ENCODE measurements at places on chromosomes 2 and 18. TPM values are rescaled to one million over a fixed set of nuclear protein-coding genes. Genes with fewer than 3 reads are reported as not detected.
A peak's percentile ranks its signal among the peaks of the same experiment; 100 is the strongest.

DNA sequence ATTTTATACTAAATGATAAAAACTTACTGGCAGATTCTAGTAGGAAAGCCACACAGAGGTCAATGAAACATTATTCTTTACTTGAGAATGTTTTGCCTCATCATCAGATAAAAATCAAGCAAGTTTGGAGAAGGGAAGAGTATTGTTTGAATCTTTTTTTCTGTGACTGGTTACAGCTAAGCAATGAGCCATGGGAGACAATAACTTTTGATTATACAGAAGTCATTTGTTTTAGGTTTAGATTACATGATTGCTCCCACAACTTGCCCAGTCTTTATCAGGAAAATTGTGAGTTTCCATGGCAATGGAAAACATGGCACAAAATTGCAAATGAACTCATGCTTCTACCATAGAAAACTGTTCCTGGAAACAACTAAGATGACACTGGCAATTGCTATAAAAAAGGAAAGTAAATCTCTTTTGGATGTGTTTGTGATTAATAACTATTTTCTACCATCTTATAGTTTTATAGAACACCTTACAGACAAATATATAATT, 476.8 kb downstream of the MBD2 start:
- DNase-seq, result no peak

DNA sequence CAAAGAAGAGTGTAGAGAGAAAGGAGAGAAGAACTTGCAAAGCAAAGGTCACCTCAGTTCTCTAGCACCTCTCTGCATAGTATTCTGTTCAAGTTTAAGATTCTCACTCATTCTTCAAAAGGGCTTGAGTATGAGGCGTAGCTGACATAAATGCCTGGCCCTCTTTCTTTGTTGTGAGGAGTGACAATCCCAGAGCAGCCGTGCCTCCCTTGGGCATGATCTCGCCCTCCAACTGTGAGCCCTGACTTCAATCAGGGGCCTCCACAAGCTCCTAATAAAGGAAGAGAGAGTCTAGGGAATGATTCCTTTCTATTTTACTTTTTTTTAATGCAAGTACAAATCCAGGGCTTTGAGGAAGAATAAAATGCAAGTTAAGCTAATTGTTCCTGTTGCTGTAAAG, 402.7 kb downstream of the LRP1B start:
- no peak for DNase-seq

DNA sequence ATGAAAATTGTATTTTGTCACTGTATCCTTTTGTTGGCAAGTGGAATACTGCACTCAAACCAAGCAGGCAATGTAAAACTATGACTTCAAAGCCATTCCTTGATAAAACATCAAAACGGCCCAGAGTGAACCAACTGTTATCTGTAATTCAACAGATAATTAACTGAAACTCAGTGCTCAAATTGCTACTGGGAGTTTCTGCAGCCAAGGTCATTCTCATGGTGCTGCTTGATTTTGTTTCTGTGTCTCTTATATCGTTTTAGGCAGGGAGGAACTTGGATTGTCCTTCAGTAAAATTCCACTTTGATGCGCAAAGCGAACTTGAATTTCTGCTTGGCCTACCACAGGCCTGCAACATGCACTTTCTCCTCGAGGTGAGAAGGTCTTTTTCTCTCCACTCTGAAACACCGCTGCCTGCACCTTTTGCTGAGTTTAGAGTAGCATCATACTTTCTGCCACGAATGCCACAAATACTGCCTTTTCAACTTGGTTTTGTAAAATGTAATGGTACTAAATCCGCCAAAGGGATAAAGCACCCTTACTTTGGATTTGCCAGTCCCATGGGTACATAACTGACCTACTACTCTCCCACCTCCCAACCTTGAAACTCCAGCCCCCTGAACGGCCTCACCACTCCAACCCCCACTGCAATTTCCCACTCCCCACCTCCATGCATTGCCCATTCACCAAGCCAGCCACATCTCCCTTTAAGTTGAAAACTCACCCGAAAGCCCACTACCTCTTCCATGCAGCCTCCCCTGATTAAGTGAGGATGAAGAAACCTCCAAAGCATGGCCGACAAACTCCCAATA, 204.7 kb downstream of the TGIF1 start:
- DNase-seq, result no peak

GRCh38 chr2:187168720-187169713, 279.0 kb downstream of the CALCRL start:
- DNase-seq, result no peak

GRCh38 chr2:38277245-38278116, 99.6 kb downstream of the ATL2 start:
- DNase-seq, result no peak

- no peak for DNase-seq
Observed at GRCh38 chr2:235371018-235371417, 122.8 kb upstream of the AGAP1 start.

DNA sequence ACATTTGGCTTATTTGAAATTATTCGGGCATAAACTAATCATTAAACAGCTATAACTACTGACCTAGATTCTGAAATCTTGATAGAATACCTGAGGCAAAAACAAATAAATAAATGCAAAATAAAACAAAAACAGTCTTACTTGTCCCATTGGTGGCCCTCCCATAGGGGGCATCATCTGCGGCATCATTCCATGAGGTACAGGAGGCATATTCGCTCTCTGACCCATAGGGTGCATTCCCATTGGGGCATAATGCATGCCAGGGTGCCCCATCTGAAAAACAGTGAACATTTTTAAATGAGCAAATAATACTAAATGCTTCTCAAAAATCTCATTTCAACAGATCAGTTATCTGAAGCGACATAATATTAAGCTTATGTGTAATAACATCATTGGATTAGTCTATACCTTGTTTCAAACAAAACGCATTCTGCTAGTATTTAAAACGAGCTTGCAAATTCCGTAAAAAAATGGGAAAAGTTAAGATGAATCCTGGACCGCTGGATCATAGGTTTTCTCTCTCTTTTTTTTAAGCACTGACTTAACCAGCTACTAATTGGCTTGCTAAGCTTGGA, 1.3 kb downstream of the PRPF40A start:
- DNase-seq, result no peak

DNA sequence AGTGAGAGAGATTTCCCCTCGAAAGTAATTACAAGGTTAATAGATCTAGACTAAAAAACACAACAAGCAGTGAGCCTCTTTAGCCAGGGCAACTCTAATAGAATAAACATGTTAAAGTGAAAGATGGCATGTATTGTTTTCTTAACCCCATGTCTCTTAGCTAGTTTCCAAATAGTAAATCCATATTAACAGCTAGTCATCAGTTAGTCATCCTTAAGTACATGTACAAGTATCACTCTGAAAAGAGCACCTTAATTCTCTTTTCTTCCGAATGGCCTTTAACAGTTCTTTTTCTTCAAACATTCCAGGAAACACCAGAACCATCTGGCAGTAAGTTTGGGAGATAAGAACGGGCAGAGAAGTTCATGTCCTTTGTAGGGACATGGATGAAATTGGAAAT, 1480.0 kb downstream of the LRP1B start:
- no peak for DNase-seq

DNA sequence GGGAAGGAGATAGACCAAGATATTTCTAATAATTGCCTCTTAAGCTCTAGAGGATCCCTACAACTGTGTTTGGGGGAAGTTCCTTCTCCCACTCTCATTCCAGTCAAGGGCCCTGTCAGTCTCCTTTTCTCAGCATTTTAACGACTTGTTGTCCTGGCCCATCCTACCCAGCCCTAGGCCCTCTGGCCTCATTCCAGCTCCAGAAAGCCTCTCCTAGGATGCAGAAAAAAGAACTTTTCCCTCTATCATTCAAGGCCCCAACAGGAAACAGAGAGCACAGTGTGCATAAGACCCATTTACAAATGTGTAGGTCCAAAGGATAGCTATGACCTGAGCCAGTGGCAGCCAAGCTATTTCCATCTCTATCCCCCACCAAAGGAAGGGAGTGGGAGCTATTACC, 14.0 kb downstream of the PKDCC start:
- DNase-seq, result peak; percentile 32

The GNAL gene
- 7.8 TPM for total RNA-seq

The CD8B2 gene
- total RNA-seq, result not detected

GRCh38 chr2:221204699-221205098, 367.4 kb downstream of the EPHA4 start:
- DNase-seq, result no peak

The FAP gene
- 0.97 TPM for total RNA-seq

- no peak for DNase-seq
Observed at GRCh38 chr2:58928391-58928790, 687.3 kb upstream of the FANCL start.

Measured in right cardiac atrium (tissue), 5 donors.